ENCODE measurements at places on chromosomes 5 and 9. TPM values are rescaled to one million over a fixed set of nuclear protein-coding genes. Genes with fewer than 3 reads are reported as not detected.

The CAMK2A gene
- not detected for total RNA-seq

The AHRR gene
- total RNA-seq: 16.7 TPM

The PHF24 gene
- not detected for total RNA-seq

The JMY gene
- total RNA-seq: 8.6 TPM

The CYSRT1 gene
- total RNA-seq: 0.21 TPM

The LCN10 gene
- total RNA-seq: 1.2 TPM

The LCNL1 gene
- not detected for total RNA-seq

The ADAMTS16 gene
- not detected for total RNA-seq

The AGXT2 gene
- not detected for total RNA-seq
